Stimulated activated CD8-positive, alpha-beta memory T cell treated with anti-CD3 and anti-CD28 coated beads, Interleukin-4, amount 100 ng/mL, for 1 hour (primary cell): ENCODE measurements at places on chromosomes 2 and 18.
A peak's percentile ranks its signal among the peaks of the same experiment; 100 is the strongest.

DNA sequence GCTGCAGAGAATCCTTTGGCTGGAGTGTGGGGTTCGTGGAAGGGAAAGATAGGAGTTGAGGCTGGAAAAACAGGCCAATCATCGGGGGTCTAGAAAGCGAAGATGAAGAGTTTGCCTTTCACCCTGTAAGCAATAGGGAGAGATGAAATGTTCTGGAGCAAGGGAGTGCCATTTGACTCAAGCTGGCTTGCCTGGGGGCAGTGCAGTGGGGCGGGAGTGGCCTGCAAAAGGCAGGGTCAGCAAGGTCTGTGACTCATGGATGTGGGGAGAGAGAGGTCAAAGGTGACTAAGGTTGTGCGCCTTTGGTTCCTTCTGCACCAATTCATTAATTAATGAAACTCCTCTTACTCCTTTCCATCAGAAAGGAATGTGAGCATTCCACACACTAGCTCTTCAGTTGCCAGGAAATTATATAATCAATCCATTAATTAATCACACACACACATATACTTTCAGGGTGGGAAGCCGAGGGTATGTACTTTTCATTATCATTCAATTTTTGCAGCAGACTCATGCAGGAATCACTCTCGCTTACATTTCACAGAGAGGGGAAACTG, 227.6 kb downstream of the MYCN start:
- no peak for DNase-seq

- DNase-seq, result no peak
These were observed 128.5 kb upstream of the RAB12 start for GRCh38 chr18:8480506-8481328.

- no peak for DNase-seq
These were observed 477.5 kb upstream of the SPHKAP start for GRCh38 chr2:228658998-228659397.

DNA sequence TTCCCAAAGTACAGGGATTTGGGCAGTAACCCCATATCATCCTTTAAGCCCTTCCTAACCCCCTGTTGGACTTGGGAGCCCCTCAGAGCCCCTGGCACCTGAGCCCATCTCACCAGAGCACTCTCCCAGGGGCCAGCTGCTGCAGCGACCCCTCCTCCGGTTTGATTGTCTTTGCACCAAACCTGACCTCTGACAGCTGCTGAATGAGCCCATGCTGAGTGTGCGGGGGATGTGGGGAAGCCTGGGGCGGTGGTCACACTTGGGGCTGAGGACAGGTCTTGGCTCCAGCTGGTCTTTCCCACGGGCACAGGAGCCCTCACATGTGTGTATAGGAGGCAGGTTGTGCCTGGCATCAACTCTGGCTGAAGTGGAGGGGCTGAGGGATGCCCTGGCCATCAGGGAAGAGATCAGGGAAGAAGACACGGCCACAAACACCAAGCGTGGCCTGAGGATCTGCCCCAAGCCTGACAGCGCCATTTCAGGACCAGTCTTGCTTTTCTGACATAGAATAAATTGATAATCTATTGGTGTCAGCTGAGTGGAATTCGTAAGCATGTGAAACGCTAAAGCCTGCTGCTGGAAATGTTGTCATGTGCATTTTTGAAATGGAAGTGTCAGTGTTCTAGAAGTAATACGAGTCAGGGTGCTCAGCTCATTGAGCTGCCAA, 102.4 kb downstream of the ACKR3 start:
- DNase-seq, result no peak

DNA sequence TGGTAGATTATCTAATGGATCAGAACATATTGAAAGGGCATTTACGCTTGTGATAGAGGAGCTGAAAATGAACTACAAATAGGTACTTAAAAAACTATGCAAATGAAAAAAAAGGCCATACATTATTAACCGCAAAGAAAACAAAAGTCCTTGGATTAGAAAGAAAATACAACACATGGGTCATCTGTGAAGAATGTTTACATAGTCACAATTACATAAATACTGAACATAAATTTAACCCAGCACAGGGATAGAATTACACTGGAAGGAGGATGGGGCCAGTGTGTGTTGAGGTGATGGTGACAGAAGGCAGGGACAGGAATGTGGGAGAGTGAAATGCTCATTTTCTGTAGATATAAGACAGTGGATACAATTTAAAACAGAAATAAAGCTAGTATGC, 6.6 kb downstream of the NTSR2 start:
- no peak for DNase-seq

GRCh38 chr2:74856004-74856578, 22.2 kb downstream of the HK2 start:
- no peak for DNase-seq

DNA sequence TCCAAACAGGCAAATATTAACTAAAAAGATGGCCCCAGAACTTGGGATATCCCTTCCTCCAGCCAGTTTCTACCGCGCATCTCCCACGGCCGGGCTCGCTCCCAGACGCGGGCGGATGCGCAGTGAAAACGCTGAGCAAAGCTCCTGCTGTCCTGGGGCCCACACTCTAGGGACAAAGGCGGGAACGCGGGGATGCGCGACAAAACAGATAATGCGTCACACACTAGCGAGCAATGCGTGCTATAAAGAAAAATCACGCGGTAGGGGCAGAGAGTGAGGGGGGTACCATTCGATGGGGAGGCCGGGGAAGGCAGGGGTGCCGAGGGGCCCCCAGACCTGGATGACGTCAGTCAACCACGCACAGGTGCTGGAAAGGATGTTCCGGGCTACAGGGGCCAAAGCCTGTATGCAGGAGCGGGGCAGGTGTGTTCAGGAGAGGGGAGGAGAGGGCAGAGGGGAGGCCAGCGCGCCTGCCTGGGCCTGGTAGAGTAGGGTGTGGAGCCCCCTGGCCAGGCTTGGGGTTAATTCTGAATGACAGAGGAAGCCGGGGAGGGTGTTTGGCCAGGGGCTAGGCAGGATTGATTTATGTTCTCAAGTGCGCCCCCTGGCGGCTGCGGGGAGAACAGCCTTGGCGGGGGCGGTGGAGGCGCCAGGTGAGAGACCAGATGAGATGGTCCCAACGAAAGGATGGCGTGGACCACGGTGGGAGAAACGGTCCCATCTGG, 14.9 kb upstream of the ITM2C start:
- DNase-seq, result peak; percentile 60

DNA sequence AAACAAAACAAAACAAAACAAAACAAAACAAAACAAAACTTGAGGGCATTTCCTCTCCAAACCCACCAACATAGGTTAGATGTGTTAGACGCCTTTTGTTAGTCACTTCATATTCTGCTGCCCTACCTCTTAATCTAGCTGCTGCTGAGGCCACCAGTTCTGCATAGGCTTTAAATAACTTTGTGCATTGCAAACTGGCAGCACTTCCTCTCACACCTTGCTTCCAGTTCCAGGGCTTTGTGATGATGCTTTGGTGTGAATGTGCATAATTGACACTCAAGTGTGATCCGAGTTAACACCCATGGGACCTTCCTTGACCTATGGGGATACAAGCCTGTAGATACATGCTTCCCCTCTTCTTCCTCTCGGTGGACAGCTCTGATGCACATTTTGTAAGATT, 2.3 kb upstream of the SERPINB11 start:
- DNase-seq, result no peak

DNA sequence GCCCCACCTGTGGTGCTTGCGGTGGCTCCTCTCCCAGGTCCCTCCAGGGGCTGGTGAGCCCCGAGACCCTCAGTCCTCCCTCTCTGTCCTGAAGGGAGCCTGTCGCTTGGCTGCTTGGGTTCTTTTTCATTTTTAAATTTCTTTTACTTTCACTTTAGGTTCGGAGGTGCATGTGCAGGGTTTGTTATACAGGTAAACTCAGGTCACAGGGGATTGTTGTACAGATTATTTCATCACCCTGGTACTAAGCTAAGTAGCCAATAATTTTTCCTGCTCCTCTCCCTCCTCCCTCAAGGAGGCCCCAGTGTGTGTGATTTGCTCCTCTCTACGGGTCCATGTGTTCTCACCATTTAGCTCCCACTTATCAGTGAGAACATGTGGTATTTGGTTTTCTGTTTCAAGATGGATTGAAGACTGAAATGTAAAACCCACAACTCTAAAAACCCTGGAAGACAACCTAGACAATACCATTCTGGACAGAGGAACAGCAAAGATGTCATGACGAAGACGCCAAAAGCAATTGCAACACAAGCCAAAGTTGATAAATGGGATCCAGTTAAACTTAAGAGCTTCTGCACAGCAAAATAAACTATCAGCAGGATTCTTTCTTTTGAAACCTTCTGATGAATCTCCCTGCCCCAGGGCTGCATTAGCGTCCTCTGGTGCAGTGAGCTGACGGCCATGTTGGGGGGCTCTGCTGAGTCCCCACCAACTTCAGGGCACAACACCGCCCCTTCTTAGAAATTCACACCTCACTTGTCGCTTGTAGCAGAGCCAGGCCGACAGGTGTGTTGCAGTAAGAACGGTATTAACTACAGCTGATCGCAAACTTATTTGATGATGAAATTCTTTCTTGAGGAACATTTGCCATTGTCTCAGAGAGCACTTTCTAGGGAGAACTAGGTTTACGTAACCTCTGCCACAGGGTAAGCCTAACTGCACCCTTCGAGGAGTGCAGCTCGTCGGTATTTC, 135.3 kb downstream of the ZNF236 start:
- DNase-seq, result no peak

DNA sequence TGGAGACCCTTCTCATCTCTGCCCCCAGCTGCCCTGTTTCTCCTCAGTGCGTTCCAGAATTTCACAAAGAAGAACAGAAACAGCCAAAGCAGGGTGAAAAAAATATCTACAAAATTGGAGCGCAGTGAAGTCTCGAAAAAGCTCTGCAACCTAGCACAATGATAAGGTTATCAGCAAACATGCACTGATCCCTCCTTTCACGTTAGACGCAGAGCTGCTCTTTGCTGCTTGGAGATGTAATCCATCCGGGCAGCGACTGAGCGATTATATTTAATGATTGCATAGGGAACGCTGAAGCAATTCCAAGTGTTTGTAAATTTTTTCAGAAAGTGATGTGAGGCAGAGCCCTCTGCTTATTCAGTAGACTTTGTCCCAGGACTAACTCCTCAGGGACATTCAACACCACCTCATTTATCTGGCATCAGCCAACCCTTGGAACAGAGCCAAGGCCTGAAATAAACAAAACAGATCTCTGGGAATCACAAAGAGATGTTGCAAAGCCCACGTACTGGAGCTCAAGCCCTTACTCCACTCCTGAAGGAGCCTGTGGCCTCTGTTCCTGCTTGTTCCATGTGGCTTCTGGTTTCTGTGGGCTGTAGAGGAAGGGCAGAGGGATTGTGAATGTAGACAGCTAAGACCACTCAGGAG, 172.6 kb upstream of the BCL2L11 start:
- no peak for DNase-seq

GRCh38 chr2:8659092-8659734, 22.6 kb upstream of the ID2 start:
- DNase-seq, result no peak

- no peak for DNase-seq
These were observed 33.1 kb downstream of the EVA1A start for GRCh38 chr2:75527676-75528075.

- DNase-seq, result no peak
These were observed 428.7 kb upstream of the ID2 start for GRCh38 chr2:8252997-8253694.

- DNase-seq, result no peak
These were observed 3.1 kb downstream of the ARHGAP25 start for GRCh38 chr2:68737711-68738110.

DNA sequence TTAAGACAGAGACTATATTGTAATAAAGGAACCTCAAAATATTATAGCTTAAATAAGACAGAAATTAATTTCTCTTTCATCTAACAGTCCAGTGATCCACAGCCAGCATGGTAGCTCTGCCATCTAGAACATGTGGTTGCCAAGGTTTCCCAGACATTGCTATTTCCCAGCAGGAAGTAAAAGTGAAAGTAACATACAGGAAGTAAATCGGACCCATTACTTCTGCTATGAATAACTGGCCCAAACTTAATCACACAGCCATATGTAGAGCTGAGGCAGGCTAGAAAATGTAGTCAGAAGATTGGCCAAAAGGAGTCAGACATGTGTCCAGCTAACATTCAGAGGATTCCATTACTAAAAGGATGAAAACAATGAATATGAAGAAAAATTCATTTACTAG, 71.0 kb downstream of the NOL4 start:
- DNase-seq, result no peak

DNA sequence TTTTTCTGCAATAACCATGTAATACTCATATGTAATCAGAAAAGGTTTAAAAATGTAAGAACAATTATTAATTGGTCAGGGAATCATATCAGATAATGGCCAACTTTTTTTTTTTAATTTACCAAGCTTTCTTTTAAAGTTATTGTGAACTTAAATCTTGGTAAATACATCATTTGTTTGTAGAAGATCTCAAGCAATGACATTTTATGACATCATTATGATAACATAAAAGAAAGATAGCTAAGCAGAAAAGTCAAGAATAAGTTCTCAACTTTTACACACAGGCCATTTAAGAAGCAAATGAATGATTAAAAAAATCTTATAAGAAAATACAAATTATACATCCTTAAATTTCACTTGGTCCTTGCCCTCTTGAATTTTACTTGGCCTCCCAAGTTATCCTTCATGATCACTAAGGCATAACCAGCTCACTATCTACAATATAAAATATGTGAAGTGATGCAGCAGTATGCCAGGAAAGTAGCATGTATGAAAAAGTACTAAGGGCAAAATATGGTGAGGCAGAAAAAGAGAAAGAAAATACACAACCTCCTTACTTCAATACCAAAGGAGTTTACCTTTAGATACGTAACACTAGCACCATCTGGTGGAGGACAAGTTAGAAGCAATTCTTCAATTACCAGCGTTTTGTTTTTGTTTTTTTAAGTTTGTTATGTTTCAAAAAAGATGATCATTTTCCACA, 116.6 kb downstream of the SRBD1 start:
- DNase-seq, result no peak
